ENCODE measurements at places on chromosomes 12 and 14.

DNA sequence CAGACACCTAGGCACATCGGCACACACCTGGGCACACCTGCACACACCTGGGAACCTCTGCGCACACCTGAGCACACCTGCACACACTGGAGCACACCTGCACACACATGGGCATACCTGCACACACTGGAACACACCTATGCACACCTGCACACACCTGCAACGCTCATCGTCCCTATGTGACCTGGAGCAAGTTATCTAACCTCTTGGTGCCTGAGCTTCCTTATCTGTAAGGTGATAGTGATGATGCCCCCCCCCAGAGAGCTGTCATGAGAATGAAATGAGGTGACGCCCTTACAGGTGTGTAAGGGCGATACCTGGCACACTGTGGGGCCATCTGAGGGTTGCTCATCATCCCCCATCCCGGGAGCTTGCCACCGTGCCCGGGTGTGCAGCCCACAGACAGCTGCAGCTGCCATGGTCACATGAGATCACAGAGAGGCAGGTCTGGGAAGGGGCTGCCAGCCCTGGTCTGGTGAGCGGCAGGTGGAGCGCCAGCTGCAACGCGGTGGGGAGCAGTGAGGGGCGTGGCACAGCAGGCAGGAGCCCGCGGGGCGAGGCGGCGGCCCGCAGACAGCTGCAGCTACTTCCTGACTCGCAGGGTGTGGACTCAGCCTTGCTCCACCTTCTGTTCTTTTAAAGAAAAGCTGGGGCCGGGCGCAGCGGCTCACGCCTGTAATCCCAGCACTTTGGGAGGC is 59.9 kb upstream of the FBRSL1 start:
- DNase-seq = peak; percentile 54

GRCh38 chr12:113946175-113946574 is 19.9 kb downstream of the RBM19 start:
- no peak for DNase-seq

DNA sequence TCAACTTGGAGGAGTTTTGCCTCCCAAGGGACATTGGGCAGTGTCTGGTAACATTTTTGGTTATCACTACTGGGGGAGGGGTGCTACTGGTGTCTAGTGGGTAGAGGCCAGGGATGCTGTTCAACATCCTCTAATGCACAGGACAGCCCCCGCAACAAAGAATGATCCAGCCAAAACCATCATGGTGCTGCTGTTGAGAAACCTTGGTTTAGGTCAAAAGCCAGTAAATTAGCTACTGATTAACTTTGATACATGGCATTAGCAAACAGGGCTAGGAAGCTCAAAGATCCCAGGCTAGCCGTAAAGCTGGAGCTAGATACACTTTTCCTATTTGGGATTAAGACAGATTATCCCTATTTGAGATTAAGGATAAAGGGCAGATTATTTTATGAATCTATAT is 8.8 kb downstream of the ALKBH2 start:
- no peak for DNase-seq

DNA sequence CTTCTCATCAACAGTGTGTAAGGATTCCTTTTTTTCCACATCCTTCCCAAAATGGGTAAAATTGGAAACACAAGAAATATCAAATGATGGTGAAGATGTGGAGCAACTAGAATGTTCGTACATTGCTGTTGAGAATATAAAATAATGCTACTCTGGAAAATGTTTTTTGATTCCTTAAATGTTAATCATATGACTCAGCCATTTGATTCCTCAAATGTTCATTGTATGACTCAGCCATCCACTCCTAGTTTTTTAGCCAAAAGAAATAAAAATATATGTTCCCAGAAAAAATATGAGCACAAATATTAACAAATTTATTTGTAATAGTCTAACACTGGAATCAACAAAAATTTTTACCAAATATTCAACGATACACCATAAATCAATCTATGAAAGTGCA is 1108.6 kb downstream of the LRFN5 start:
- DNase-seq = no peak

GRCh38 chr12:68850390-68850789 is 42.4 kb downstream of the MDM2 start:
- DNase-seq = no peak

GRCh38 chr12:96204381-96204780 is 10.2 kb downstream of the ELK3 start:
- DNase-seq = no peak

DNA sequence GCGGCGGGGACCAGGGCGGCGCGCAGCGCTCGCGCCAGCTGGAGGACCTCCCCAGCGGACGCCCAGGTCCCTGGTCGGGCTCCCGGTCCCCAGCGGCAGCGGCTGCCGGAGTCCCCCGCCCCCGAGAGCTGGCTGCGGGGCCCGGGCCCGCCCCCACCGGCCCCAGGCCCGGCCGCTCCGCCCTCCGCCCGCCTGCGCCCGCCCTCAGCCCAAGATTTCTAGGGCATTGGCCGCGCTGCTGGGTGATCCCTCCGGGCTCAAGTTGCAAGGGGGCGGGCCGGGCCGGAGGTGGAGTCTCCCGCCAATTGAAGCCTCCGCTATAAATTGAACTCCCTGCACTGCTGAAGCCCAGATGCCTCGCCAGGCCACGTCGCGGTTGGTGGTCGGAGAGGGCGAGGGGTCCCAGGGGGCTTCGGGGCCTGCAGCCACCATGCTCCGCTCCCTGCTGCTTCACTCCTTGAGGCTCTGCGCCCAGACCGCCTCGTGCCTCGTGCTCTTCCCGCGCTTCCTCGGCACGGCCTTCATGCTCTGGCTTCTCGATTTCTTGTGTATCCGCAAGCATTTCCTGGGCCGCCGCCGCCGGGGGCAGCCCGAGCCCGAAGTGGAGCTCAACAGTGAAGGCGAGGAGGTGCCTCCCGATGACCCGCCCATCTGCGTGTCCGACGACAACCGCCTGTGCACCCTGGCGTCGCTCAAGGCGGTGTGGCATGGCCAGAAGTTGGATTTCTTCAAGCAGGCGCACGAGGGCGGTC is at the start of gene DIO3:
Gene DIO3, plus strand, starts transcription at position 351 of the 752 bp plus-strand sequence.
- no peak for DNase-seq

DNA sequence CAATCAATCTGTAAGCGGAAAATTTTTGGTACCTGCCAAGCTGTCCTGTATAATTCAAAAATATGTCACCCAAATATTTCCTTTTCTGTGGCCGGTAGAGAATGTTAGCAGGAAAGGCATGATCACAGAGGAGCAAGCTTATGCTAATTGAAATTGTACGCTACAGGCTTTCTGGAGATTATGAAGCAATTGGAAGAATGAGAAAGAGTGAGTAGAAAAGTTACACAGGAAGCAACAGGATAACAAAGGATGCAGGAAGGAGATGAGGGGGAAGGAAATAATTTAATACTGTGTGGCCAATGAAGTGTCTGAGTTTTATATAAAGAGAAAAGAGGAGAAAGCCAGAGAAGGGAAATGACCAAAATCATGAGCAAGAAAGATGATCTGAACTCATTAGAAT is 627.2 kb upstream of the STXBP6 start:
- no peak for DNase-seq

DNA sequence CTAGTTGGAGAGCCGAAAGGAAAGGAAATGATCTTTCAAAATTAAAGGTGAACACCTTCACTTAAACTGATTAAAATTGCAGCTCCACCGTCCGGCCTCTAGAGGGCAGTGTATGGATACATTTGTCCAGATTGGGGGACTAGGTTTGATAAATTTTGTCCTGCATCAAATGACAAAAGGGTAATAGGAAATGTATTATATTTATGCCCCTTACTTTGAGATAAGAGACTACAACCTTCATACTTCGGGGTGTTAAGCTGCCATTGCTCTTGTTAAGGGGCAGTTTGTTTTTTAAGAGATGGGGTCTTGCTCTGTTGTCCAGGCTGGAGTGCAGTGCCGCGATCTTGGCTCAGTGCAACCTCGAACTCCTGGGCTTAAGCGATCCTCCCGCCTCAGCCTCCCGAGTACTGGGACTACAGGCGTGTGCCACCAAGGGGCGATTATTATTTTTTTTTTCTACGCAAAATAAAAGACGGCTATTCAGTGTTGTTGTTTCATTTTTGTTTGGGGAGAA is 818 bp upstream of the SUOX start:
- DNase-seq = peak; percentile 64

DNA sequence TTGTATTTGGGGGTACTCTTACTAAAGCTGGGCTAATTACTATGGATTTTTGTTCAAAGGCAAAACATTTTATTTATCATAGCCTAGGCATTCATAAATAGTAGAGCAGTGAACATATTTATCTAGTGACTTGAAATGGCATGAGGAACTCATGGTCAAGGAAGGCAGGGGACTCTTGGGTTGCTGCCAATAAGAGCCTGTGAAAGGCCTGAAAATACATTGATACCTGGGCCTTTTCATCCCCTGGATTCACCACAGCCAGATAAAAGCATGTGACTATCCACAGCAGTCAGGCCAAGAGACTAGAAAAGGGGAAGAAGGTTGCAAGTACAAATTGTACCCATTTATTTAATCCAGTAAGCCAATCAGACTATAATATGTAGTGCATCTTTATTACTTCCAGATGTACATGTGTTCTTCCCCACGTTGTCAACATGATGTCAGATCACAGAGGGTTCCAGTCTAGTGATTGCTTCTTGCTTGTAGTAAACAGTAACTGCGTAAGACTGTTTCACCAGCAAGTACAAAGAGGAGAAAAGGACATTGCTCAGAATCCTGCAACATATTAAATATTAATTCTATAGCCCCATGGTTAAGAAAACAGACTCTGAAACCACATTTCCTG is 409.7 kb downstream of the NOVA1 start:
- no peak for DNase-seq

- DNase-seq = no peak
Measured at GRCh38 chr12:2652011-2652400, 142.8 kb upstream of the FKBP4 start.

DNA sequence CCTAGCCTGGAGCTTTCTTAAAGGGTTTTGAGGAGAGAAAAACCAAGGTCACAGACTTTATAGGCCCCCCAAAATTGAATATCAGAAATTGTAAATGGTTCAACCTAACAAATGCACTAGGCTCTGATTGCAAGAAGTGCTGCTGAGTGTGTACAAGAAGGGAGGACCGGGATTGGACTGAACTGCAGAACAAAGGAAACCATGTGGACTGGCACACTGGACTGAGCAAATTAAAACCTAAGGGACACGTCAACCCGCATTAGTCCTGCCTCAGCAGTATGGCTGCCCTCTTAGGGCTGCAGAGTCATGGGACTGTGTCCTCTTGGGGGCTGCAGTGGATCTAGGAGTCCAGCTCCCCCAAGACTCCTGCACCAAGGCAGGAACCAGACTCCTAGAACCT is 842 bp upstream of the CISTR start:
- DNase-seq = no peak

DNA sequence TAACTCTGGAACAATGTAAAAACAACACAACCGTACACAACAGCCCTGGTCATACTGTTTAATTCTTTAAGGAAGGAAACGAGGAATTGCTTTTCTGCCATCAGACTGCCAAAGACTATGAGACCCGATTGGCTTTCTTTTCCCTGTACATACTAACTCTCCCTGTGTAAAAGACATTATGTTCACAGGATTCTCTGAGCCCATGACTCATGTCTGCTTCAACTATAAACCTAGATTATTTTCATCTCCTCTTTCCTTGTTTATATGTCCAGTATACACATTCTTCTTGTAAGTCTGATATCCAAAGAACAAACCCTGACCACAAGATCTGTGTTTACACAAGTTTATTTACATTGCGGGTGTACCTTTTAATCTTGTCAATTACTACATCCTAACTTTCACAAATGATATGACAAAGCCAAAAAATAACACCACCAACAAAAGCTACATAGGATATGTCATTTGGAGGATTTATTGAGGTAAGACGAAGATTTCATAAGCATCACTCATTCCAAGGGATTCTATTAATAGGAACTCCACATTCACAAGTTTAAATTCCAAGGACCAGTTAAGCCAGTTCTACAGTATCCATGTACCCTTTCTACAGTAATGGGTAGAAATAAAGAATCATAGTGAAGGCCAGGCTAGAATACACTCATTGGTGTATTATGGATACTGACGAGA is 67.3 kb downstream of the STXBP6 start:
- no peak for DNase-seq

DNA sequence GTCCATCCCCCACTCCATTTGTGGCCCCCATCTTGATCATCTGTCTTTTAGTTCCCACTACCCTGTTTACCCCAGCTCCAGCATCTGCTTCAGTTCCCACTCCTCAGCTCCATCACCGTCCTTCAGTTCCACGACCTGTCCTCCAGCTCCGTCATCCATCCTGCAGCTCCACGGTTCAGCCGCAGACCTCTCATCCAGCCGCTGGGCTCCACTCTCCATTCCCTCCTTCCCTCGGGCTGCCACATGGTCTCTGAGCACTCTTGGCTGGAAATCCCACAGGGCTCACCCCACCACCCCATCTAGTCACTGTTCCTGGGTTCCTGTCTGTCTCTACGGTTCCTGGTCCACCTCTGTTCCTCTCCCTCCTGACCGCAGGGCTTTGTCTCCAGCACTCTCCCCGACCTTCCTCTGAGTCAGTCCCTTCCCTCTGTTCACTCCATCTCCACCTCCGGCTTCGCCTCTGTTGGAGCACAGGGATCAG is 3.3 kb upstream of the P3H3 start:
- no peak for DNase-seq

DNA sequence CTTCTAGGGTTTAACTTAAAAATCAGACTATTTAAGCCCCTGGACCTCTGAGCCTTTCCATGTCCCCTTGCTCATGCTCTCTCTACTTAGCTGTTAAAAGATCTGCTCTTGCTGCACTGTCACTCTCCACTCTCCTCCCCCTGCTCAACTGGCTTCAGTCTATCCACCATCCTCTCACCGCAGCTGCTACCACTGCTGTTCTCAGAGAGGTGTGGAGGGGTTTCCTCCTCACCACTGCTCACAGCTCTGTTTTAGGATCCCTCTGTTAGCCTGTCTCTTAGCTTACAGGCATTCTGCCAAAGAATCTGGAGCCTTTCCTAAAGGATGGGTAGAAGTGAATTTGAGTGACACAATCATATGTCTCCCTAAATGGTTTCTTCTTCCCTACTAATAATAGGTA is 43.7 kb upstream of the ATP2B1 start:
- no peak for DNase-seq
